Spleen (tissue), 13 donors: ENCODE measurements at places on chromosomes 5 and 9. TPM values are rescaled to one million over a fixed set of nuclear protein-coding genes. Genes with fewer than 3 reads are reported as not detected.

Gene CTNND2
- 51.0 TPM for total RNA-seq

Gene CNTRL
- total RNA-seq: 55.9 TPM

Gene GNAQ
- 36.7 TPM for total RNA-seq

Gene SNCAIP
- 9.9 TPM for total RNA-seq

Gene LCN15
- not detected for total RNA-seq

Gene SLC6A7
- not detected for total RNA-seq

Gene DDX4
- not detected for total RNA-seq

Gene RORB
- total RNA-seq: not detected

Gene ENTPD8
- not detected for total RNA-seq

Gene SOX30
- total RNA-seq: 0.09 TPM

Gene LCP2
- total RNA-seq: 266 TPM

Gene JAKMIP2
- 2.4 TPM for total RNA-seq

Gene PPWD1
- total RNA-seq: 46.8 TPM

Gene MSH3
- total RNA-seq: 11.7 TPM

Gene PDLIM4
- total RNA-seq: 17.4 TPM

Gene EPB41L4A
- 11.1 TPM for total RNA-seq

Gene PTGDS
- total RNA-seq: 381 TPM

Gene TMEFF1
- total RNA-seq: not detected

Gene CTNNAL1
- total RNA-seq: 42.6 TPM
